ENCODE measurements at places on chromosomes 1 and 21. TPM values are rescaled to one million over a fixed set of nuclear protein-coding genes. Genes with fewer than 3 reads are reported as not detected.

- DNase-seq, result no peak
These were observed at the start of gene F11R for GRCh38 chr1:161020509-161021164. Gene F11R, minus strand, starts transcription at chr1:161021152. Its CDS starts 79 bp downstream, at chr1:161021073.

DNA sequence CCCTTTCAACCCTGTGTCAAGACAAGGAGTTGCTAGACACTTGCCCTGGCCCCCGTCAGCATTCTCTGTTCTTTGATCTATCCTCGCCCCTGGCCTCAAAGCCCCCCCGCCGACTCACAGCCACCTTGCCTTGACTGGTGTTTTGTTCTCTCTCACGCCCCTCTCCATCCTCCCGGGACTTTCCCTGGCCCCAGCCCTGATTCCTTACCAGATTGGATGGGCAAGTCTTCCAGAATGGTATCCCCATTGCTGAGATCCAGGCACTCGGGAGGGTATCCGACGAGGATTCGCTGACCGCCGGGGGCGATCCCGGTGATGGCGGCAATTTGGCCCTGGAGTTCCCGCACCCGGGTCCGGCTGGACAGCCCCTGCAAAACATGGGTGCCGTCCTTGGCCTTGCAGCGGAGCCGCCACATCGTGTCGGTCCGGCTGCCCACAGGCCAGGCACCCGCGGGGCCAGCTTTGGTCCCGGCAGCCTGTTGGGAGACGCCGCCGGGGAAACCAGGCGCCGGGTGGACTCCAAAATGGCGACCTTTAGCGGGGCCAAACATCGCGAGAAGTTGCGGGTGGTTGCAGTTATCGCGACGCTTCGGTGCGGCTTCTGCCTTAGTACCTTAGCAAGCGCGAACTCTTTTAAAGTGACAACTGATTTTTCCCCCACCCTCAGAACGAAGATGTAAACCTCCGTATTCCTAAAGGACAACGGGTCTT is 373 bp downstream of the YOD1 start:
- DNase-seq, result peak; percentile 94

EFCAB7 gene
- 15.7 TPM for total RNA-seq

DNA sequence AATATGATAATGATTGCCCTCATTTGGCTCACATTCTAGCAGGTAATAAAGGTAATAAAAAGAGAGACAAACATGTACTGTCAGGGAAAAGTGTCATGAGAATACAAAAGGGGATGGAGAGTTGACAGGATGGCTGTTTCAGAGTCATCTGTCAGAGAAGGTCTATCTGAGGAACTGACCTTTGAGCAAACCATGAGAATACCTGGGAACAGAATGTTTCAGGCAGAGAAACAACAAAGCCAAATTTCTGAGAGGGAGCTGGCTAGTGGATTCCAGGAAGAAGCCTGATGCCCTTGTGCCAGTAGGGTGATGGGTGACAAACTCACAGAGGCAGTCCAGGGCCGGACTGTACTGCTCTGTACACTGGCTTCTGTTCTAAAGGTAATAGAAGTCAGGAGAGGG is 107.2 kb downstream of the C1orf21 start:
- no peak for DNase-seq

DNA sequence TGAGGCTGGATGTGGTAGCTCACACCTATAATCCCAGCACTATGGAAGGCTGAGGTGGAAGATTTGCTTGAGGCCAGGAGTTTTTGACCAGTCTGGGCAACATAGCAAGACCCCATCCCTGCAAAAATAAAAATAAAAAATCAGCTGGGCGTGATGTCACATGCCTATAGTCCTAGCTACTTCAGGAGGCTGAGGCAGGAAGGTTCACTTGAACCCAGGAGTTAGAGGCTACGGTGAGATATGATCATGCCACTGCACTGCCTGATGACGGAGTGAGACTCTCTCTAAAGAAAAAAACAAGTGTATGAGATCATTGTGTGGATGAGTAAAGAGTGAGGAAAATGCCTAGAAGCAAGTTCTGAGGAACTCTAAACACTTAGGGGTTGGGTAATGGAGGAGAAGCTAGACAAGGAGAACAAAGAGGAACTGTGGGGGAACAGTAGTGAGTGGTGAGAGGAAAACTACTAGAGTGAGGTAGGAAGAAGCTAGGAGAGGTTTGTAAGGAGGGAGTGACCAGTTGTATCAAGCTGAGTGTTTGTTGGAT is 17.0 kb downstream of the CLIC4 start:
- DNase-seq, result no peak

LCE2B gene
- not detected for total RNA-seq

INSRR gene
- not detected for total RNA-seq

- DNase-seq, result no peak
These were observed 22.4 kb upstream of the ASB17 start for GRCh38 chr1:75954586-75954985.

DNA sequence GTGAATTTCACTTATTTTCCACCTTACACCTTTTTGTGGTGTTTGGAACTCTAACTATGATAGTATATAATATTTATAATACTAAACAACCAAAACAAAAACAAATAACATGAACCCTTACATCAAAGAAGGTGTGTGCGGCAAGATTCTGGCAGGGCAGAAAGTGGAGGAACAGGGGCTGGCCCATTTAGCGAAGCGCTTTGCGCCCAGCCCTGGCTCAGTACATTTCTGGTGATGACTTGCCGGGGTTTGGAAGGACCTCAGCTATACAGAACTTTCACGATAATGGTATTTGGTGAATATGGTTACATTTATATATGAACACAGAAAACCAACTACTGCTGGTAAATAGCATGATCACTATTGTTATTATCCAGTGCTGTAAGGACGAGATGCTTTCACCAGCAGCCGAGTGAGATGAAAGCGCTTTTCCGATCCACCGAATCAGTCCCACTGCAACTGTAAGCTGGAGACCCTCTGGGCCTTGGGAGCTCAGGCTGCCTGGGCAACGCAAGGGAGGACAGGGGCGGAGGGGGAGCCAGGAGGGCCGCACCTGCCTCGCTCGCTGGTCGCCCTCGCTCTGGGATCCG is 63.9 kb downstream of the CD247 start:
- DNase-seq, result no peak

ZNF648 gene
- not detected for total RNA-seq

DNA sequence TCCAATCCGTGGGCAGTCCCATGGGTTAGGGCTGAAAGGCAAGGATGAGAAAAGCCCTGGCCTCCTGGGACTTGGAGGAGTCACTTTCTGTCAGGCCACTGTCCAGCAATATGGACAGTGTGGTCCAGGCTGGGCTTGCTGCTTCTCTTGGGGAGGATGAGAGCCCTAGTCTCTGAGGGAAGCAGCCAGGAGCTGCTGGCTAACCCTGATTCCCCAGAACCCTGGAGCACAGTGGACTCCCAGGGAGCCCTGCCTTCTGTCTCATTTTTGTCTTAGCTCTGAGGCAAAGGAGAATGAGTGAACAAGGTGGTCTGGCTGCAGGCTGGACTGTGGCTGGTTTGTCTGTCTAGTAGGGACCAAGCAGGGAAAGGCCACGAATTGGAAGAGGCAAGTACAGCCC is 23.8 kb upstream of the EDN2 start:
- DNase-seq, result no peak

DNA sequence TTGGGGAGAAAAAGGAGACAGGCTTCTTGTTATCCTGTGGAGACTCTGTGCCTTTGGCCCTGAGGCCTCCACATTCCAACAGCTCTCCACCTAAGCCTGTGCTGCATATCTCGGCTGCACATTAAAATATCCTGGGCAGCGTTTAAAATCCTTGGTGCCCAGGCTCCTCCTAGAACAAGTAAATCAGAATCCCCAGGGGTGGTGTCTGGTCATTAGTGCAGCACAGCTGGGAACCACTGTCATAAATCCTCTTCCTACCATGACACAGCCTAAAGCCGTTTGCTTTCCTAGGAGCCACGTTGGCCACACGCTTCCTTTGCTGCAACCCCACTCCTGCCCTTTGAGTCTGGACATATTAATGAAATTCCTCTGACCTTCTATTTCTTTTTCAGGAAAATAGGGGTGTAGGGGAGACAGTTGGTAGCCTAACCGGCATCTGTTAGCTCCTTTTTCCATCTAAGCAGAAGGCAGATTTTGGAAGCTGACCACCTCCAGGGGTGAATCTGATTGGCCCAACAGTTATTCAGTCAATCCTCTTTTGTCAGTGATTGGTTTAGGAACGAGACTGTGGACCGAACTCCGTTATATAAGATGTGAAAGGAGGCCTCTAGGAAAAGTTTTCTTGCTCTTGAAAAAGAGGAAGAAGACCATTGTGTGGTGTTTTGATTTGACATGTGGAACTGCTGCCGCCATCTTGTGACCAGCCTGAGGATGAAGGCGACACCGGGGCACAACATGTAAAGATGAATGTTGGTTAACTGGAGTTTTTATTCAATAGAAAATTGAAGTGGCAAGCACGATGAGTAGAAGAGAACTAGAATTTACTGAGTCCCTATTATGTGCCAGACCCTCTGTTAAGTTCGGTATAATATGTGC is 41.9 kb downstream of the JUN start:
- DNase-seq, result no peak

GRCh38 chr1:160164121-160164520 is 12.7 kb downstream of the ATP1A4 start:
- DNase-seq, result no peak

DNA sequence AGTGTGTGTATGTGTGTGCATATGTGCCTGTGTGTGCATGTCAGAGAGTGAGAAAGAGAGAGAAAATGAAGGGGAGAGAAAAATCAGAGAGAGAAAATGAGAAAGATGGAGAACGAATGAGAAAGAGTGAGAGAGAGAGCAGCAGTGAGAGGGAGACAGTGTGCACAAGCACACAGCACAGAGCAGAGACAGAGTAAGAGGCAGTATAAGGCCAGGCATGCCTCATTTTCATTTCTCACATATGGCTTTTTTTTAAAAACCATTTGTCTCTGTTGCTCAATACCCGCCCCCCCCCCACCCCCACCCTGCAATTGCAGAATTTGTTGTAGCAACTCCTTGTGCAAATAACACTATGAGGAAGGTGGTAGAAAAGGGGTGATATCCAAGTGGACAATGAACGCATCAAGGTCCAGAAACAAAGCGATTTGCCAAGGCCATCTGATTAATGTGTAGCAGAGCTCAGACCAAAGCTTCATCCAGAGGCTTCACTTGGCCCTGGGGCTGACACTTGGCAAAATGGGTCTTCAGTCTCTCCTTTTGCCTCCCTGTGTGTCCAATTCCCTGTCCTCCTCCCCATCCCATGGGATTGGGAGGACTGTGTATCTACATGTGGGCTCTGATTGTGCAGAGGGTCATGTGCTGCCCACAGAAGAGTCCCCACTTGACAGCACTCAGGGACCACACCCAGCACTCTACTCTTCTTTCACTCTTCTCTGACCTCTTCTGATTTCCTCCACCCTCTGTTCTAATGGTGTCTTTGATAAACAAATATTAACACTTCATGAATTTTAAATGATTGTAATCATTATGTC is 38.9 kb upstream of the HSD3B1 start:
- no peak for DNase-seq

DNA sequence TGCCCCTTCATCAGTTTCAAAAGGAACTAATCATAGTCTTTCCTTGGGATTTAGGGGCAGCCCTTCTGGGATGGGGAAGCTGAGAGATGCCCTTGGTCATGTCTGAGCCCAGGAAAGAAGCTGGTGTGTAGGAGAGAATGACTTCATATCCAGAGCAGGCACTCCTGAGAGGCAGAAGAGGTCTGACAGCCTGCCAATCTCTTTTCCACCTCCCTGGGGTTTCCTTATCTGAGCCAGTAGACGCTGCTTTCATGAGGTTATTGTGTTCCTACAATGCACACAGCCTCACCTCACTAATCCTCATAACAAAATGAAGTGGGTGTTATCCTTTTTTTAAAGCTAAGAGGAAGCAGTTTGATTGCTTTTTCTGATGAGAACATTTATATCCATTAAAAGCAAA is 14.1 kb downstream of the ROR1 start:
- no peak for DNase-seq

DNA sequence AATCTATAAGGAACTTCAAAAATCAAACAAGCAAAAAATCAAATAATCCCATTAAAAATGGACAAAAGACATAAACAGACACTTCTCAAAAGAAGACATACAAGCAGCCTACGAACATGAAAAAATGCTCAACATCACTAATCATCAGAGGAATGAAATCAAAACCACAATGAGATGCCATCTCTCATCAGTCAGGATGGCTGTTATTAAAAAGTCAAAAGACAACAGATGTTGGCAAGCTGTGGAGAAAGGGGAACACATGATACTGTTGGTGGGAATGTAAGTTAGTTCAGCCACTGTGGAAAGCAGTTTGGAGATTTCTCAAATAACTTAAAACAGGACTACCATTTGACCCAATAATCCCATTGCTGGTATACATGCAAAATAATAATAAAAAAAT is 226.4 kb downstream of the S1PR1 start:
- no peak for DNase-seq

DNA sequence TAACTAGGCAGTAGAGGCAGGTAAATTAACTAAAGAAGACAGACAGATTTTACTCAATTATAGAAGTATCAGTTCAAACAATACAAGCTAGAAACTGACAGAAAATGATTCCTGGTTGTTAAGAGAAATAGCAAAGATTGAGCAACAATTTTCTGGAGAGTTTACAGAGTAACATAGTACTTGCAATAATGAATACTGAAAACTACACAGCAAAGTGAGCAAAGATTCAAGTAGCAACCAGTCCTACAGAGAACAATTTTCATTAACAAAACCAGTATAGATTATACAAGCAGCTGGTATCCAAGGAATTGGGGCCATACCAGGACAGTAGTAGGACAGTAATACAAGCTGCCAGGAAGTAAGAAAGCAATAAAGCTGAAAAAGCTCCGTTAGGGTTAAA is 37.6 kb downstream of the EYA3 start:
- DNase-seq, result no peak
